ENCODE measurements at places on chromosomes 7 and 10.

DNA sequence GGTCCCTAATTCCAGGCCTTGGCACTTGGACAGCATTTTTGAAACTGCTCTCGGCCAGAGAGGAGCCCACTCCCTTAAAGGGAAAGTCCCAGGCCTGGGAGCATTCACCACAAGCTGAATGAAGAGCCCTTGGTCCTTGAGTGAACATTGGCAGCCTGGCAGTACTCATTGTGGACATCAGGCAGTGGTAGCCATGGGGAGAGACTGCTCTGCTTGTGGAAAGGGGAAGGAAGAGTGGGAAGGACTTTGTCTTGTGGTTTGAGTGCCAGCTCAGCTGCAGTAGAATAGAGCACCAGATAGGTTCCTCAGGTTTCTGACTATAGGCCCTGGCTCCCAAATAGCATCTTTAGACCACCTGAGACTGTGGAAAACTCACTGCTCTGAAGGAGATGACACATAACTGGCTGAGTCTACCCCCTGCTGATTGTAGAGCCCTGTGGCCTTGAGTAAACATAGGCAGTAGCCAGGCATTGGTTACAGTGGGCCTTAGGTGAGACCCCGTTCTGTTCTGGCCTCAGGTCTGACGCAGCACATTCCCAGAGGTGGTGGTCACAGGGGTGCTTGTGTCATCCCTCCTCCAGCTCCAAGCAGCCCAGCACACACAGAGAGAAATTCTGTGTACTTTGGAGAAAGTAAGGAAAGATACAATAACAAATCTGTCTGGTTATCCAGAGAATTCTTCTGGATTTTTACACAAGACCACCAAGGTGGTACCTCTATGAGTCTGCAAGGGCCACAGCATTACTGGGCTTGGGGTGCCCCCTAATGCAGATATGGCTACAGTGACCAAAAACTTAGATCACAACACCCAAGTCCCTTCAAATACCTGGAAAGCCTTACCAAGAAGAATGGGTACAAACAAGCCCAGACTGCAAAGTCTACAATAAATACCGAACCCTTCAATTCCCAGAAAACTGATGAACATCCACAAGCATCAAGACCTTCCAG is 153.8 kb downstream of the GNAI1 start:
- no peak for DNase-seq

DNA sequence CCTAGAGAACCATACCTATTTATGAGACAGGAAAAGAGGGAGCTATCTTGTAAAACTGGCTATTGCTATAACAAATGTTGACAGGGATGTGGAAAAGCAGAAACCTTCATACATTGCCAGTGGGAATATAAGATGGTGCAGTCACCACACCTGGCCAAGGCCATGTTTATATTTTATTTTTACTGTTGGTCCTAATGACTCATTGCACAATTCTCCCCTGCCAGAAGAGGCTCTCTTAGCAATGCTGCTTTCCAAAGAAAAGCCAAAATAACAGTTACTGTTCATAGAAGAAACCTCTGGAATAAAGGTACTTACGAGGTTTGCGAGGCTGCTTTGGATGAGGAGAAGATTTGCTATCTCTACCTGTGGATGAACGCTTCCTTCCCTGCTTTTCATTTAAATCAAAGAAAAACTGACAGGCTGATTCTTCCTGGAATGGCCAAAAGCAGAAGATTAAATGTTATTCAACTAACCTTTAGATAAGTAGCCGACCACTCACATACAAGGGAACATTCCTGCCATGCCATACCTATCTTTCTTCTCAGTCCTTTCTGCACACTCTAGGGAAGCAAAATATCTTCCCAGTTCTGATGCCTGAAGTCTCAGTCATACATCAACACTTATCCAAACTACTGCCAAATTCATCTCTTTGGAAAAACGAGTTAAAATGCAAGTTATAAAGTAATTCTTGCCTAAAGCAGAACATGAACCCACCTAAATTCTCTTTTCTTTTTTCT is 16.3 kb upstream of the CHUK start:
- no peak for DNase-seq

DNA sequence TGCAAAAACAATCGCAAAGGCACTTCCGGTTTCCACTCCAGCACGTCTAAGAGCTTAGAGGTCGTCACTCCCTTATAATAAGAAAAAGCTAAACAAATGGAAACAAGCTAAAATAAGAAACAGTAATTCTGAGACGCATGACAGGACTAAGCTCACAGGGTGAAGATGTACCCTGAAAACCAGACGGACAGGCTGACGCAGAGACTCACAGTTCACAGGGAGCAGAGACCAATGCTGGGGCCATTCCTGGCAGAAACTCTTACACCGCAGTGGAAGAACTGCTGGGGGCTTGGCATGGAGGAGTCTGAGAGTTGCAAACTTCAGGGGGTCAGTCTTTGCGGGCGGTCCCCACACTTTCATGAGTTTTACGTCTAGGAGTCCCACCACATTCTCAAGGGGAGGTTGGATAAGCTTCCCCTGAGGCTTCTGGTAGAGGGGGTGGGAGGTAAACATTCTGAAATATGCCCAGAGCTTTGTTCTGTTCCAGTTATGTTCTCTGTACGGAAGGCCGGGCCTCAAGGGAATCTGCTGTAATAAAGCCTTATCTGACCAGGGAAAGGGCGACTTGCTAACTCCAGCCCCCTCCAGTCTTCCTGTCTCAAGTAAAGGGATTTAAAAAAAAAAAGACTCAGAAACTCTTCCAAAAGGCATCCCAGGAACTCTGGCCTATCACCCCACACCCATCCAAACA is 47.8 kb downstream of the BRI3 start:
- no peak for DNase-seq

DNA sequence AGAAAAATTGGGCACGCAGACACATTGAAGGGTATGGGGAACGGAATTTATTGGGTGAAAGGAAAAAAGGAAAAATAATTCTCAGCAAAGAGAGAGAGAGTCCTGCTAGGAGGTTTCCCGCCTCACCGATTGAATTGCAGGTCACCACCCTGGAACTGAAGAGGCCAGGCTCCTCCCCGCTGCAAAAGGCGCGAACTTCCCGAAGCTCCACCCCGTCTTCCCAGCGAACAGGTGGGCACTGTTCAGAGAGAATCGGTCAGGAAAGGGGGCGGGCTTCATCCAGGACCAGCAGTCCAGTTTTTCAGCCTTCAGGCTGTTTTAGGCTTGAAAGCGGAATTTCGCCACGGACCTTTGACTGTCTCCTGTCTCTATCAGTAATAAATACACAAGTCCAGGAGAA is 27.3 kb upstream of the CADPS2 start:
- DNase-seq = no peak

DNA sequence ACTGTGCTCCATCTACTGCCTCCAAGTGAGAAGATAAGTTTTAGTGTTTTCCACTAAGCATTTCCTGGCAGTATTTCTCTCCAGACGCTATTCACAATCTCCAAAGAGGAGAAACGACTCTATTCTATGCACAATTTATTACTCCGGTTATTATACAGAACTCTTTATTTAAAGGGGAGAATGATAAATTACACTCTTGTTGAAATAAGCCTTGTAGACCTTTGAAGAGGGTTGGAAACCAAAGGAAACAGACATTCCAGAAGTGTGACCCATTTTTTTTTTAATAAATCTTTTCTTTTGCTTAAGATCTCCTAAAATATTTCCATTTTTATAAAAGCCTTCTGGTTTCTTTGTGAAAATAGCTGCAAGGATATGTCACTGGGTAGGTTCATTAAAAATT is 76.1 kb upstream of the HDAC9 start:
- DNase-seq = no peak

DNA sequence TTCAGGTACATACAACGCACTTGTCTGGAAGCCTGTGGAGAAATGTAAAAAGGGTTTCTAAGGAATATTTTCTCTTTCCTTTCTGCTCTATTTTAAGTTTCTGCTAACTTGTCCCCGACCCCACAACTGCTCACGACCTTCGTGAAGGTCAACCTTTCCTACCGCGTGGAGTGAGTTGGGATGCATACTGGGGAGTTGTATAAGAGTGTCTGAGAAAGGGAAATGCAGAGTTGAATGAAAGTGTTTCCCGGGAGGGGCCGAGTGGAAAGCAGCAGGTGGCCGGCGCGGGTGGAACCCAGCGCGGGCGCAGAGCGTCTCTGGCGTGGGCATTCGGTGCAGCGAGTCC is 17.9 kb upstream of the ACBD5 start:
- DNase-seq = no peak

GRCh38 chr10:9786101-9786500 is 1231.6 kb upstream of the CELF2 start:
- no peak for DNase-seq

- DNase-seq = no peak
These were observed 607 bp upstream of the GGCT start for GRCh38 chr7:30505174-30505697.

GRCh38 chr10:58755677-58756076 is 243.0 kb downstream of the BICC1 start:
- DNase-seq = no peak

DNA sequence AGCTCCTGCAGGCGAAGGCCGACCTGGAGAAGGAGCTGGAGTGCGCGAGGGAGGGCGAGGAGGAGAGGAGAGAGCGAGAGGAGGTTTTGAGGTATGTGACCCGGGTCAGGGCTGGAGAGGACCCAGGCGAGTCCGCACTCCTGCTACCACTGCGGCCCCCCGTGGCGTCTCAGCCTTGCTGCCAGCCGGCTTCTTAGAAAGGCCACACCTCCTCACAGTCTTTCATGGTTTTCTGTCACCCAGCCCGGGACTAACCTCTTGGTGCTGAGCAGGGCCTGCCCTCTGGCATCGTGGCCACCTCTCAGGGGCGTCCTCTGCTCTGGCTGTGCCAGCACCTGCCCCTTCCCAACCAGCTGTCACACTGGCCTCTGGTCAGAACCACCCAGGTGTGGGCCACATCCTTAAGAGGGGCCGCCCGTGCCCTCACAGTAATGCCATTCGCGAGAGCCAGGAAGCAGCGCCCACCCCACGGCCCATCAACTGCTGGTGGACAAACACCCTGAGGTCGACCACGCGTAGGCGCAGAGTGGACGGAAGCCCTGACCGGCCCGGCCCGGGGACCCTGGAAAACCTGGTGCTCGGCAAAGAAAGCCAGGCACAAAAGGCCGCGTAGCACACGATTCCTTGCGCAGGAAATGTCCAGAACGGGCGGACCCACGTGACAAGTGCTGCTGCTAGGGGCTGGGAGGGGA is 34.4 kb downstream of the IQCE start:
- no peak for DNase-seq

DNA sequence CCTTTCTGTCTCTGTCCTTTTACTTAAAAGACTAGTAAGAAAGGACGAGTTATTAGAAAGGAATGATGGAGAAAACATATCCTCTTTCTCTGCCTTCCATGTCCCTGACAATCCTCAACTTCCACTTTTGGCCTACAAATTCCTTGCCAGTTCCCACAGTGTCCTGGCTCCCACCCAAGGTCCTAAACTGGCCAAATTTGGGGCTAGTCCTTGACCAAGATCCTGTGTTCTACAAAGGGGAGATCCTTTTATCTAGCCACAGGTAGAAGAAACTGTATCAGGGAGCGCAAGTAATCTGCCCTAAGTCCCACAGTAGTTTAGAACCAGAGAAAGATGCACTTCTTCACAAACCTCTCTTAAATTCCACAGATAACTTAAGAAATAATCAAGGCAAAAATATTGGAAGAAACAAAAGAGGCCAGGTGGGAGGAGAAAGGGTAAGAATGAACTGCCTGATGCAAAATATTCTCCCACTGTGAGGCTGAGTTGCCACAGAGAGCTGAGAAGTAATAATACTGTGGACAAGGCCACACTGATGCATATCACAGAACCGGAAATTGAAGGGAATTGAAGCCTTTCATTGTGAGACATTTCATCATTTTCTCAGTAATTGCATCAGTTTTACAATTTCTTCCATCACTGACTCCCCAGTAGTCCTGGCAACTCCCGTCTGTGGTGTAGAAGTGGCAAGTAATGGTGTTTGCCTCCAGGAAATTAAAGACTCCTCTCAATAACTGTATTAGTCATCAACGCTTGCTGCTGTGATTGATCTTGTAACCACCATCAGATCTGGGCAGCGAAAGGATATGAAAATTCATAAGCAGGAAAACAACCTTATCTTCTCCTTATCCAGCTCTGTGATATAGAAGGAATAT is 47.2 kb downstream of the DNAJC12 start:
- no peak for DNase-seq

- no peak for DNase-seq
These were observed 66.0 kb downstream of the CHCHD3 start for GRCh38 chr7:133015888-133016287.

DNA sequence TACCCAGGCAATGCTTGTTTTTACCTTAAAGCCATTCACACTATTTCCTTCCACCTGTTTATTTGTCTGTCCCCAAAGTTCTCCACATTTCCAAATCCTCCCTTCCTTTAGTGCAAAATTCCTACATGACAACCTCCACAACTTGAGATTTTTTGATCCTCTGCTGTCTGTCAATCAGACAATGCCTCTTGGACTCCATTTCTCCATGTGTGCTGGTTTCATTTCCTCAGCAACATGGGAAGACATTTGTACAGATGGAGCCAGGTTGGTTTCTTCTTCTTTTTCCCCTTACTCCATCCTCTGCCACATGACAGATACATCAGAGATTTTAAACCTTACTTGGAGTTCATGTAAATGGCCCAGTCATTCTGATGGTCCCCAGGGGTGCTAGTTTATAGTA is 19.1 kb upstream of the GIMAP2 start:
- no peak for DNase-seq

DNA sequence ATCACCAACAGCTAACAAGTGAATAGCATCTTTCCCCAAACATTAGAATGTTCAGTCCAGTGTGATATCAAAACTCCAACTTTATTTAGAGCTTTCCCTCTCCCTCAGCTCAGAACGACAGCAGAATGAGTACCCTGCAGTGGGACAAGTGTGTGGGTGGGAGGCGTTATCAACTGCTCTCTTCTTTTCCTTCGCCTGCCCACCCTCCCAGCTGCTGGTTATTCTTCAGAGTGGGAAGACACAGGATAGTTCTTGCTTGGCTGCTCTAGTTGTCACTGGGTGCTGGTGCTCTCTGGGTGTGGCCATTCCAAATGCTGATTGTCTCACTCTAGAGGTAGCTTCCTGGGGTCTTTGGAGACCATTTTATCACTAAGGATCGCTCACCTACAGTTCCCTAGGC is 13.7 kb upstream of the FAM241B start:
- no peak for DNase-seq

GRCh38 chr7:135263321-135263970 is 29.8 kb downstream of the STRA8 start:
- no peak for DNase-seq

DNA sequence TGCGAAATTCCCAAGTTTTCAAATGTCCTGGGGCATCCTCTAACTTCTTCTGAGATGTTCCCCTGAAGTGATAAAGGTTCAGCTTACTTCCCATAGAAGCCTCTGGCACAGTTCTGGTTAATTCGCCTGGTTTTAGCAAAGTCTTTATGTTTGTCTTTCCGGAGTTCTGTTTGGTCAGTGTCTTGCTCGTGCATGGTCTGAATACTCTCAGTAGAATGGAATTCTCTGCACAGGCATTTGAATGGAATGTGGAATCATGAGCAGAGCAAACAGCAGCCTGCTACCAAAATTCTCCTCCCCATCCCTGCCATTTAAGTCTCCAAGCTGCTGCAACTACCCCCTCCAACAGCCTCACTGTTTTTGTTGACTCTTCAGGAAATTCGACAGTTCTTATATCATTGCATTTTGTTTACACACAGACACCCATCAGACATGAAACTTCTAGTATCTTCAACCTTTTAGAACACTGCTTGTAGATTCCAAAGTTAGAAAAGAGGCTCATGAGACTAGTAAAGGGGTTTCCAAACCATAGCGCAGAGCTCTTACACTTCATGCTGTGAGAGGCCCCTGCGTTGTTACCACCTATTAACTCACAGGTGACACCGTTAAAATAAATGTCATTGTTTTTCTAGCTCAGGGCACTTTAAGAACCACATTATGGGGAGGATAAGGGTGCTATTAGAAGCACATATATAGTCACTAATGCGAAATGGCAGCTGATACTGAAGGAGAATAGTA is 129.7 kb downstream of the PLCE1 start:
- DNase-seq = no peak

Data from retinal pigment epithelial cell (primary cell).